ENCODE measurements at places on chromosomes 16 and 17.

DNA sequence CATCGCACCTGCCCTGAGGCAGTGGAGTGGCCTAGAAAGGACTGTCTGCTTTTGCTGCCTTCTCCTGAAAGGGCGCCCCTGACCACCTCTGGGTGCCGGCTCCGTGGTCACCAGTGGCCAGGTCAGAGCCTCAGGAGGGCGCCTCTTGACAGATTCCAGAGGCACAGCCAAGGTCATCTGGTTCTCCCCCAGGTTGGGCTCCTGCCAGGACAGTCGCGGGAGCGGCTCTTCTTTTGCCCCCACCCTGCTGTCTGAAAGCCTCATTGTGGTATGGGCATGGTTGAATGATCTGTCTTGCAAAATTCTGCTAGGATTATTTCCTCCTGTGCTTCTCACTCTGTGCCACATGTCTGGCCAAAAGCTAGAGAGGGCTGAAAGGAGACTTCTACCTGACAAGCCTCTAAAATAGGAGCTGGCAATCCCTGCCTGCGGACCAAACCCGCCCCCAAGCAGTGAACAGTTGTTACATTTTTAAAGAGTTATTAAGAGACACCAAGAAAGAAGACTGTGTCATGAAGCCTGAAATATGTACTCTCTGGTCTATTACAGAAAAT, 82.8 kb downstream of the SNX29 start:
- DNase-seq, result no peak

DNA sequence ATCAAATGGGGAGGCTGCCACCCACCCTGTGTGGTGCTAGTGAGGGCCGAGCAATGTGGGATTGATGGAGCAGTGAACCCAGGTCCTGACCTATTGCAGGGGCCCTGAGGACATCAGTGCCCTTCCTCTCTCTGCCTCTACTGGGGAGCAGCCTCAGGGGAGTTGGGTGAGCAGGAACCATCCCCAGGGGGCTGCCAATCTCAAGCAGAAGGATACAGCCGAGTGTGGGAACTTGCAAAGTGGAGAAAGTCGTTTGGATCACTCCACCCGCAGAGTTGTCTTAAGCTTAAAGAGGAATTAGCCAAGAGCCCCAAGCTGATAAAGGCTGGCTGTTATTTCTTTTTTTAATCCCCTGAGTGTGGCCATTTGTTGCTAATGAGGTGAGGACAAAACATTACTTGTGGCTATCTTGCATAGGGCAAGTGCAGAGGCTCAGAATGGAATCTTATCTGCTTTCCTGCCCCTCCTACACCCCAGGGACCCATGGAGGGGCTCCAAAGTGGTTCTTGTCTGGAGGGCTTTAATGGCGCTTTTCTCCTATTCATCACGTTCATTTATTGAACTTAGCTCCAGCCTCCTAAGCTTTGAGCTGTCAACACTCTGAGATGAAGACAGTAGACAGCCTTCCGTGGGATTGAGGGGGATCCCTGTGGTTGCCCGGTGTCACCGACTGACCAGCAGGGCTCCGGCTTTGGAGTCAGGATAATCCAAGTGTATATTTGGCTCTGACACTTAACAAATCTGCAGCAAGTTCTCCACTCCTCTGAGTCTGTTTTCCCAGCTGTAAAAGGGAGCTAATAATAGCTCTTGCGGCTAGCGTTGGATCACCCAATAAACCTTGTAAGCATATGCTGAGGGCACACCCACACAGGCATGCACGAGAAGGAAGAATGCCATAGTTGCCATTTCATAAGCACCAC, 45.1 kb downstream of the MYH11 start:
- no peak for DNase-seq

DNA sequence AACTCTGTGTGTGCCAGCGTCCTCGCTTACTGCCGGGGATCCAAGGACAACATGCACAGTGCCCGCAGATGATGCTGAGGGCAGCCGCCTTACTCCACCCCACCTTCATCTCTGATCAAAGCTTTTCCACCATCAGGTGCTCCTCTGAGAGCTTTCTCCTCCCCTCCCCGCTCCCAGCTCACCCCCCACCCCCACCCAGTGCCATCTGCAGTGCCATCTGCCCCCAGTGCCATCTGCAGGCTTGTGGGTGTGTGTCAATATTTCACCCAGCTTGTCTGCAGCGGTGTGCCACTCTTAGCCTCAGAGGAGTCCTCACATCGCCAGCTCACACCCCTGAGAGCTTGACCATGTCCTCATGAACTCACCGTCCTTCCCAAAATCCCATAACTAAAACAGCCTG, 98.2 kb upstream of the NOL11 start:
- no peak for DNase-seq

GRCh38 chr16:55439101-55439690, 39.8 kb upstream of the MMP2 start:
- DNase-seq, result no peak

GRCh38 chr17:49021095-49021767, 24.0 kb downstream of the IGF2BP1 start:
- no peak for DNase-seq

DNA sequence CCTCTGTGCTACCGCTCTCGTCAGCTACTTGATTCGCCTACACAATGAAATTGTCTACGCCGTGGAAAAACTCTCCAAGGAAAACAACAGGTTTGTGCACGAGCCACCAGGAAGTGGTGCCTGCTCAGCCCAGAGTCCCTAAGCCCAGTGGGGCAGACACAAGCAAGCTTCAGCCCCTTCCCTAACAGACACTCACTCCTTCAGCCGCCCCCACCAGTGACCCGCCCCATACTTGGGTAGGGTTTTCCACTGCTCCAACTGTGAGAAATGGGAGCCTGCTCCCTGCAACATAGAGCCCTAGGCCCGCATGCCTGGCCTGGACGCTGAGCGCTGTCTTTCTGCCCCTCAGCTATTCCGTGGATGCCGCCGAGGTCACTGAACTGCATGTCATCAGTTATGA, 28.6 kb upstream of the ENDOV start:
- no peak for DNase-seq
